COR-L47 (cell line): ENCODE measurements at places on chromosomes 7 and 10.
A peak's percentile ranks its signal among the peaks of the same experiment; 100 is the strongest.

- peak; percentile 70 for DNase-seq
Measured at GRCh38 chr7:134891262-134891695, 95.0 kb upstream of the AGBL3 start.

DNA sequence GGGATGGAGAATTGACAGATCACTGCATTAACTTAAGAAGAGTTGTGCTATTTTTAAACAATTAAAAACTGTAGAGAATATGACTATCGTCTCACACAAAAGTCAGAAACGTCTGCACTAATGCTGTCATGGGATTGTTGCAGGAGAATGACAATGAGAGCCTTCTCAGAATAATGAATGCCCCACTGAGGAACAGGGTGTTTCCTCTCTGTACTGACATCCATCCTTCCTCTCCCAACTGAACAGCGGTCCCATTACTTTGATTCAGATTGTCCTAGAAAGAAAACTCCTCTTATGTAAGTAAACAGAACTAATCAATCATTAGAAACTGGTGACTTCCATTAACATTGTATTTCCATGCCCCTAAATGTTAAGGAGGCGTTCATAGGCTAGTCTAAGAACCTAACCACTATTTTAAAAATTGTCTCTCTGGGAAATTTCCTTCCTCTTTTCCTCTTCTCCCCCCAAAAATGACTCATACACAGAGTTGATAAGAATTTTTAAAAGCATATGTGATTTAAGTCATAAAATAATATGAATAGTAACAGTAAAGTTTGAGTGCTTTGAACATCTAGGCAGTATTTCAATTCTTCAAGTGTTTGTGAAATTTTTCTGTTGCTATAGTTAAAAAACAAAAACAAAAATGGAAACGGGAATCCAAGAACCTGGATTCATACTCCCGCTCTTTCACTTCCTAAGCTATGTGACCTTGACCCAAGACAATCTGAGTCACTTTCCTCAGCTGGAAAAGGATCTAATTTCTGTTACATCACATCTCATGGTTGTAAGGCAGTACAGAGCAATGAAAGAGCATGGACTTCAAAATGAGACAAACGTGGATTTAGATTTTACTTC is 12.7 kb upstream of the MACC1 start:
- DNase-seq, result no peak

DNA sequence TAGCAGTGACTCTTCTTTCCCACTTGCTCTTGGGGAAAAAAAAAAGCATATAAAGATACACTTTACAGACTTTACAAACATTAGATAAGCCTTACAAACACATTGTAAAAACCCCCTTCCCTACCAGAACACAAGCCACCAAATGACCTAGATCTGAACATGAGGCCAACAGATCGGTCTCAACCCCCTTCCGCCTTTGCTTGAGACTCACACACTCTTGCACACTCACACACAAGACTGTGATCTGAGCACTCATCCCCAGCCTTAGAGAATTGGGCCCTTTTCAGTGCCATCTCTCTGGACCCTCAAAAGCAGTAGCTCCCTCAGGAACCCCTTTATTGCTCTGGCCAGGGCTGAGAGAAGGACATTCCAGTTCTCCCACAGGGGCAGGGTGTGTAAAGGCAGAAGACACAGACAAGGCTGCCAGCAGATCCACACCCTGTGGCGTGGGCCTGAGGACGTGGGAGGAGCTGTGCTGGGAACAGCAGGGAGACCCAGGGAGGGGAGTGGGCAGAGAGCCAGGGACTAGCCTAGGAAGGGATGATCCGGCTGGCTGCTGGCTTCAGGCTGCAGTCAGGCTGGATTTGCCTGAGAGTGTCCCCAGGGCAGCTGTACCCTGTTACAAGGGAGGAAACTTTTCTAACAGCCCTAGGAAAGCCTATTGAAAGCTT is 206.7 kb downstream of the KIAA1217 start:
- DNase-seq, result no peak

GRCh38 chr7:159154243-159154642 is 9.6 kb upstream of the VIPR2 start:
- DNase-seq, result no peak

GRCh38 chr7:99201027-99201426 is 6.9 kb downstream of the KPNA7 start:
- DNase-seq, result no peak

- no peak for DNase-seq
Measured at GRCh38 chr7:85070967-85071628, 115.8 kb downstream of the SEMA3D start.

DNA sequence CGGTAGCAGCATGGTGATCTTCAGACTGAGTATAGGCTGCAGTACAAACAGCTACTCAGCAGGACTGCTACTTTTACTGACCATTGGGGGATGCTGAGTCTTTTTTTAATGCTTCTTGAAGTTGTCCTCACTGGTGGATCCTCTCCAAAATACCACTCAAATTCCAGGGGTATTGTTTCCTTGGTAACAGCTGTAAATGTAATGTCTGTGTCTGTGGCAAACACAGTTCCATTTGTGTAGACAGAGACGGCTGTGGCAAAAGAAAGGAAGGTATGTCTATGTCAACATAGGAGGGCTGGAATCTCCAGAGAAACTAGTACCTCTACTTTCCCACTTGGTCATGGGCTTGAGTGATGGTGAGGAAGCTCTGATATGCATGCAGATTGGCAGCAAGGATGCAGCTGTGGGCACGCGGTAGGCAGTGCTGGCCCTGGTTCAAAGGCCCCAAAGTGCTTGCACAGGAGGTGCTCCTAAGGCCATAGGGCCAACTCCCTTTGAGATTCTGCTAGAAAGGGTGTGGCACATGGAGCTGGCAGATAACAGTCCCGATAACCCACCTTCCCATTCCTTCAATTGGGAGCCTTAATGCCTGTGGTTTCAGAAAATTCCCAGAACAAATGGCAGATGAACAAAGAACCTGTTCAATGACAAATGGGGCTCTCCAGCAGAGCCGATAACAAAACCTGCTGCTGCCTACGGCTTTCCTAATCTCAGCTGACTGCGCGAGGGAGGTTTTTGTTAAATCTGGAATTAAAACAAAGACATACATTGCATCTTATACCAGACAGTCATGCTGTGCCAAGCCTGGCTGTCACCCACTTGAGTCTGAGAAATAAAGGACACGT is 43.0 kb downstream of the PKD1L1 start:
- DNase-seq, result no peak

DNA sequence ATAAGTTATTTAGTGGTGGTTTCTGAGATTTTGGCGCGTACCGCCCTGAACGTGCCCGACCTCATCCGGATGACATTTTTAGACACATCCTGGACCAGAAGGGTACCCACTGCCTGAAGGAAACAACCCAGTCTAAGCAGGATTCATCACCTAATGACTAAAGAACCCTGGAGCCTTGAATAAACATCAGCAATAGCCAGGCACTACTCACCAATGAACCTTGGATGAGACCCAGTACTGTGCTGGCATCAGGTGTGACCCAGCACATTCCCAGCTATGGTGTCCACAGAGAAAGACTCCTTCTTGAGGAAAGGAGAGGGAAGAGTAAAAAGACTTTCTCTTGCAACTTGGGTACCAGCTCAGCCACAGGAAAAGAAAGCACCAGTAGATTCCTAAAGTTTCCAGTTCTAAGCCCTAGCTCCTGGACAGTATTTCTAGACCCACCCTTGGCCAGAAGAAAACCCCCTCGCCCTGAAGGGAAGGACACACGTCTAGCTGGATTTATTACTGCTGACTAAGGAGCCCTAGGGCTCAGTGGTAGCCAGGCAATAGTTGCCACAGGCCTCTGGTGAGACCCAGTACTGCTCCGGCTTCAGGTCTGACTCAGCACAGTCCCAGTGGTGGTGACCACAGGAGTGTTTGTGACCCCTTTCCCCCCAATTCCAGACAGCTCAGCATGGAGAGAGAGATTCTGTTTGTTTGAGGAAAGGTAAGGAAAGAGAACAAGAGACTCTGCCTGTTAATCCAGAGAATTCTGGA is 32.5 kb downstream of the ZNF277 start:
- DNase-seq, result no peak

GRCh38 chr10:128099901-128100300 is 26.3 kb downstream of the MKI67 start:
- no peak for DNase-seq

DNA sequence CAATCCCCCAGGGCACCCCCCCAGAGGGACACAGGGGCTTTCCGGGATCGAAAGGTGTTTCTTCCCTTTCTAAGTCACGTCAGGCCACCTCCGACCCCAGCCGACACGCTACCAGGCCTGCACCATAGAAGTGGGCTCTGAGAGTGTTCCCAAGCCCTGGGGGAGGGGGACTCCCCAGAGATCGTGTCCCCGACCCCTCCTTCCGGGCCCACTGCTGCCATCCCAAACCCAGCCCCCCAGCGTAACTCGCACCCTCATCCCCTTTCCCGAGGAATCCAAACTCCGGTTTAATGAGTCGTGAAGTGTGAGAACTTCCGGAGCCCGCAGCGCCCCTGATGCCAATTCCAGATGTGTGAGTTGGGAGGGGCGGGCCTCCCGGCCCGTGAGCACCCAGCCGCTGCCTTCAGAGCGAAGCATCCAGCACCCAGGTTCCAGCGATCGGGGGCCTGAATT is 11.3 kb downstream of the UNCX start:
- DNase-seq, result no peak

DNA sequence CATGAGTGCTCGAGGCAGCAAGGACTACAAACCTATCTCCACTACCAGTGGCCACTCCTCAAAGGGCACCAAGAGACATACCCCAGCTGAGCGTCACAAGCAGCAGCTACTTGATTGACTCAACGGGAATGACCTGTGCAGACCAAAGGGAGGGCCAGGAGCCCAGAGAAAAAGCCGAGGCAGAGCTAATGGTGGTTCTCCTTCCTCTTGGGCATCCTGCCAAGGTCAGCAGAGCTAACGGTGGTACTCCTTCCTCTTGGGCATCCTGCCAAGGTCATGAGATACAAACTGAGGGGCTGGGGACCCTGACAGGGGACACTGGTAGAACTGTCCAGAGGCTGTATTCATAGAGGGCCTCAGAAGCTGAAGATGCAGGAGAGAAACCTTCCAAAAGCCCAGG is 60.4 kb downstream of the FAM53B start:
- no peak for DNase-seq

DNA sequence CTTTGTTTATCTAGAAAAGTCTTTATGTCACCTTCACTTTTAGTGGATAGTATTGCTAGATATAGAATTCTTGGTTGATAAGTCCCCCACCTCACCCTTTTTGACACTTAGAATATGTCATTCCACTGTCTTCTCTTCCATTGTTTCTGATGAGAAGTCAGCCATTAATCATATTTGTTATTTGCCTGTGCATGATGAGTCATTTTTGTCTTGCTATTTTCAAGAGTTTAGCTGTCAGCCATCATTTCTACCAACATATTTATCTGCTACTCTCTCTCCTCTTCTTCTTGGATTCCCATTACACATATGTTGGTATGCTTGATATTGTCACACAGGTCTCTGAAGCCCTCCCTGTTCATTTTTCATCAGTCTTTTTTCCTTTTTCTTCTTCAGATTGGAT is 160.8 kb upstream of the TCF7L2 start:
- no peak for DNase-seq

- no peak for DNase-seq
Measured at GRCh38 chr10:109773288-109774120, 149.8 kb downstream of the XPNPEP1 start.

- DNase-seq, result no peak
Measured at GRCh38 chr10:34503704-34504103, 311.4 kb downstream of the PARD3 start.

DNA sequence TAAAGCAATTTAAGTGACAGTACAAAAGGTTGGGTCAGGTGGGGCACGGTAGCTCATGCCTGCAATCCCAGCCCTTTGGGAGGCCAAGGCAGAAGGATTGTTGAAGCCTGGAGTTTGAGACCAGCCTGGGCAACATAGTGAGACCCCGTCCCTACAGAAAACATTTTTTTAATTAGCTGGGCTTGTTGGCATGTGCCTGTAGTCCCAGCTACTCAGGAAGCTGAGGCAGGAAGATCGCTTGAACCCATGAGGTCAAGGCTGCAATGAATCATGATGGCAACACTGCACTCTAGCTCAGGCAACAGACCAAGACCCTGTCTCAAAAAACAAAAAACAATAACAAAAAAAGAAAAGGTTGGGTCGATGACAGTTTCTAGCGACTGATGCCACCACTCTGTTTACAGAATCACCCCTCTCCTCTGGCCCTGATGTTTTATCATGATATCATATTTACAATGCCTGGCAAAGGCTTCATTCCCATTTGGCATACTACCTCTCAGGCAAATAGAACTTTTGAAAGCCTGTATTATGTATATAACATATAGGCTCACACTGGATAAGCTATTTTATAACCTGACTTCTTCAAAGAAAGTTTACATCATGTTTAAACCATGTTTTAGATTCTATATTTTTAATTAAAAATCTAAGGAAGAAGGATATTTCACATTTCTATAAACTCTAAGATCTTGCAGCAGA is 558 bp upstream of the ABCC2 start:
- DNase-seq, result no peak

GRCh38 chr10:16367621-16368292 is 69.1 kb upstream of the PTER start:
- peak; percentile 77 for DNase-seq

DNA sequence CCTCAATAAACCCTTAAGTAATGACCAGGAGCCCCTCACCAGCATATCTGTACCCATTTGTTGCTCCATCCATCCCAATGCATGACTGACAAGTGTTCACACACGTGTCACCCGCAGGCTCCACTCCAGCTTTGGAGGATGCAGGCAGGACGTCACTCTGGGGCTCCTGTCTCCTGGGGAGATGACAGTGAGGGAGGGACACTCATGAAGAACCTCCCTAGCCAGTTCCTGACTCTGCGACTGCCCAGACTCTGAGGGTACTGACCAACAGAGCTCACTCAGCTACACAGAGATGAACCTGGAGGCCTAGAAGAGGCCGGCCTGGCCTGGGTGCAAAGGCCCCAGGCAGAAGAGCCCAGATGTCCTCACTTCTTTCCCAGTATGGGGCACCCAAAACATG is 135.1 kb upstream of the RET start:
- DNase-seq, result no peak

GRCh38 chr7:124754576-124755268 is 10.9 kb downstream of the GPR37 start:
- DNase-seq, result no peak

DNA sequence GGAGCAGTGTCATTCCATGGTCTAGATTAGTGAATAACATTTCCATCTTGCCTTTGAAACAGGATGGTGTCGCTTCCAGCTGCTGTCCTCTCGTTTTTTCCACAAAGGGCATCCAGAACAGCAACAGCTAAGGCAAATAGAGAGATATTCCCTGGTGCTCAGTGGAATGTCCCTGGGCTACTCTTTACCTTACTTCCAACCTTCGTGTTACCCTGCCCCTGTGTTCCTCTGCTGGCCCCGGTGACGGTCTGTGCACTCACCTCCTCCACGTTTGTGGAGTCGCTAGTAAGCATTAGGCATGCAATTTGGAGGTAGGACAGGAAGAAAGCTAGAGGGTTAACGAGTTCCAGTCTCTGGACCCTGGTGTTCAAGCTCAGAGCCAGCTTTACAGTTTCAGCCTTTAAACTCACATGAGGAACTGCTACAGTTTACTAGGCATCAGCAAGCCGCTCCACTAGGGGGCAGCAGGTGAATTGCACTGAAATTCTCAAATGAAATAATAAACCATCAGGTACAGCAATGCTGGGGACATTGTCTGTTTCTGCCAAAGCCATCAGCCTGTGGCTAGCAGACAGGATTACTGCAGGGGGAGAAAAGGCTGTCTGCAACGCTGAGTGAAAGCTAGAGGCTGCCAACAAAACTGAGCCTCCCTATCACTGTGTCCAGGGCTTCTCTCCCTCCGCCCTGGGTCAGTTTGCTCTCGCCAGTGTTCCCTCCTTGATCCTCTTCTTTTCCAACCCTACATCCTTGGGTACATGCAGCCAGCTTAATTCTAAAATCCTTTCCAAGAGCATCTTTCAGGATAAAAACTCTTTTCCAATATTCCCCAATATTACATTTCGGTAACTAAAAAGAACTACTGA is 9.0 kb downstream of the MRPL32 start:
- peak; percentile 61 for DNase-seq
